PC-9 (cell line): ENCODE measurements at places on chromosomes 1 and 21.
A peak's percentile ranks its signal among the peaks of the same experiment; 100 is the strongest.

- DNase-seq: no peak
Measured at GRCh38 chr1:14600405-14601112, 2.1 kb downstream of the KAZN start.

DNA sequence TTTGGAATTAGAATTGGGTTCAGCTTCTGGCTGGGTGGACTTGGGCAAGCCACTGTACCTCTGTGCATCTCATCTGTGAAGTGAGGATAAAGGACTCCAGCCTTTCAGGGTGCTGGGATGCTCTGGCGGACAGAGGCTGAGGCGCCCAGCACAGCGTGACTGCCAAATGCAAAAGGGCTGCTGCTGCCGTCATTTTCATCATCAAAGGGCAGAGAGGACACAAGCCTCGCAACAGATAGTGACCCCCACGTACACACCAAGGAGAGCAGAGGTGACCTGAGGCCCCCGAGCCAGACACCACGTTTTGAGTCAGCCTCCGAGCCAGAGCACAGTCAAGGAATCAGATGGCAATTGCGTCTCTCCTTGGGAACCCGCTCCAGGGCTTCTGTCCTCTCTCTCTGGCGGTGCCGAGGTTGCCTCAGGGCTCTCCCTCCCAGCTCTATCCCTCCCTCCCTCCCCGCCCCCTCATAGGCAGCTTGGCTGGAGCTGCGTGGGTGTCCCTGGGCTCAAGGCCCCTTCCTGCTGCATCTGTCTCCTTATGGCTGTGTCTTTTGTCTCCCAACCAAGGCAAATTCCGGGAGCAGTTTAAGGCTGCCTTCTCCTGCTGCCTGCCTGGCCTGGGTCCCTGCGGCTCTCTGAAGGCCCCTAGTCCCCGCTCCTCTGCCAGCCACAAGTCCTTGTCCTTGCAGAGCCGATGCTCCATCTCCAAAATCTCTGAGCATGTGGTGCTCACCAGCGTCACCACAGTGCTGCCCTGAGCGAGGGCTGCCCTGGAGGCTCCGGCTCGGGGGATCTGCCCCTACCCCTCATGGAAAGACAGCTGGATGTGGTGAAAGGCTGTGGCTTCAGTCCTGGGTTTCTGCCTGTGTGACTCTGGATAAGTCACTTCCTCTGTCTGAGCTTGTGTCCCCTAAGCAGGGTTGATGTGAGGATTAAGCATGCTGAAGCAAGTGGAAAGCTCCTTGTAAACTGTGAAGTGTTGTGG lies 9.0 kb downstream of the HCRTR1 start:
- no peak for DNase-seq

DNA sequence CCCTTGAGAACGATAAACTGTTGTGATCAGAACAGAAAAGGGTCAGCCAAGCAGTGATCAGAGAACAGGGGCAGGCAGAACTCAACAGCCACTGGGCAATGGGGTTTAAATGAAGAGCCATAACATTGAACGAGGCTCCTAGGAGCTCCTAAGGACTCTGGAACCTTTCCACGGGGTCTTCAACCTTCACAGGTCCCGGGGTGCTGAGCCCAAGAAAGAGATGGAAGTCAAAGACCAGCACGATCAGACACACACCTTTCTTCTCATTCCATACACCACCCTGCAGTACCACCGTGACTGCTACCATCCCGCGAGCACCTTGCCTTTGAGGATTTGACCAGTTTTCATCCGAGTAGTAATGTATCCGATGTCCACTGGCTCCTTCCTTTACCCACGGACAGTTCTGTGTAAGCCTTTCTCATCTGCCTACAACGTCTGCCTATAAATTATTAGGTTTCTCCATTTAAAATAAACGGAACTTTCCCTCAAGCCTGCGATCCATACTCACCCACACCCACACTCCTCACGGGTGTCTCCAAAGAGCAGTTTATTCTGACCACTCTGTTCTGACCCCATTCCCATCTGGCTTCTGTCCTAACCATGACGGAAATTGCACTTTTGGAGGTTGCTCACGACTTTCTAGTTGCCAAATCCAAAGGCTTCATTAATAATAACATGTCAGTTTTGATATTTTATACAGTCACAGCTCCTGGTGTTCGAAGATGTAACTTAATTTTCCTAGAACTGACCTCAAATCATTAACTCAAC lies 16.8 kb upstream of the HHAT start:
- no peak for DNase-seq

DNA sequence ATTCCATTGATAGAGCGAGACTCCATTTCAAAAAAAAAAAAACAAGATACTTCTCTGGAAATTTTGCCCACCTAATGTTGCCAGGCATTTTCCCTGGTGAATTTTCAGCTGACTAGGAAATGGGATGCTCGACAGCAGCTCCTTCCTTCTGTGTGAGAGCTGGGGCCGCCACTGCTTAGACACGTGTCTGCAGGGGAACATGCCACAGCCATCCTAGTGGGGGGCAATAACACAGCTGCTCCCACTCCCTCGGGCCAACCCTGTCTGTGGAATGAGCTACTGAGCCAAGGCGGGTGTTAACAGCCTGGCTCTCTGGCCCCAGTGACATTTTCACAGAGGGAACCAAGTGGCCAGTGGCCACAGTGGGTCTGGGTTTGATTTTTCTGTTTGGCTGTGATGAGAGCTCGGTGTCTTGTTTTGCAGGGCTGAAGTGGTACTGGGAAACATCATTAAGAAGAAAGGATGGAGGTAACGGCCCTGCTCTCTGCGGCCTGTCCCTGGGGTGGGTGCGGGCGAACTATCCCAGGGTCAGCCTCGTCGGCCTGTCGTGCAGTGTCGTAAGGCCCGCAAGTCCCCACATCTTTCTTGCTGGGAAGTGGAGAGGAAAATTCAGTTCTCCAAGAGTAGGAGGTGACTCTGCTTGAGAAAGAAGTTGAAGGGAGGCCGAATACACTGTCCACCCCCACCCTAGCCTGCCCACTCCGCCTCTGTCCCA lies 39.2 kb downstream of the KCNAB2 start:
- DNase-seq: no peak

DNA sequence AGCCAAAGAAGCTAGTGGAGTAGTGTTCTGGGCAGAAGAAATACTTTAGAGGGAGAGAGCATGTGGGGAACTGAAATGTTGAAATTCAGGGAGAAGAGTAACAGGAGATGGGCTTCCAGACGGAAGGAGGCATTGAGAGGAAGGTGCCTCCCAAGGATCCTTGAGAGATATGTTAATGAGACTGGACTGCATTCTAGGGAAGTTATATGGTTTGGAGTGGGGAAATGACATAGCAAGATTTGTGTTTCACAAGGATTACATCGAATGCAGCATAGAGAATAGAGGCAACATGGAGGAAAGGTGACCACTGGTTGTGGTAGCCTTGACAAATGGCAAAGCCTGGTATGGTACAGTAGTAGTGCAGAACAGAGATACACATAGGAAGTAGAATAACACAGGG lies 160.5 kb upstream of the HMCN1 start:
- no peak for DNase-seq

DNA sequence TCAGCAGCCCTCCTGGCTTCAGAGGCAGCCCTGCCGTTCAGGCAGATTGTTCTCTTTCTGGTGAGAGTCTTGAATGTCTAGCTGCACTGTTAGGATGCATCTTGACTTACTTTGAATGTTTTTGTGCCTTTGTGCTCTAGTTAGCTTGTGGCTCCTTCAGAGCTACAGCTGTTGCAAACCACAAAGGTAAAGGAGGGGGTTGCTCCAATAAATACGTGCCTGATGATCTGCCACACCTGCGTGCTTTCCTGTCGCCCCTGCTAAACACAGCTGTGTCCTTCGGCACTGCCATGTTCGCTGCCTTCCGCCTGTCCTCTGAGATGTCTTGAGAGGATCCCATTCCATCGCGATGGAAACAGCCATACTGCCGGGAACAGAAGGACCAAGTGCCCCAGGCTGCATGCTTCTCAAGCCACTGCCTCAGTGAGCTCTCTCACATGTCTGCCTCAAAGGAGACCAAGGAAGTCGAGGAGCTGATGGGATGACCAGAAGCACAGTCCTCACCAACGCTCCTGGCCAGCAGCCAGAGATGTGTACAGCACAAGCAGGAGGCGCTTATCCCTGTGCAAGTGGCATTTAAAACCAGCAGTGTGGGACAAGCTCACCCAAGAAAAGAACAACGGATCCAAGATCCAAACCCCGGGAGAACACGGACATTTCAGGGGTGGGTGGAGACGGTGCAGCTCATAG lies 12.0 kb upstream of the SMIM12 start:
- DNase-seq: no peak

- DNase-seq: peak; percentile 49
Measured at GRCh38 chr1:166839600-166840308, 479 bp downstream of the POGK start.

GRCh38 chr21:31803039-31804007 lies 69.5 kb upstream of the HUNK start:
- DNase-seq: no peak

DNA sequence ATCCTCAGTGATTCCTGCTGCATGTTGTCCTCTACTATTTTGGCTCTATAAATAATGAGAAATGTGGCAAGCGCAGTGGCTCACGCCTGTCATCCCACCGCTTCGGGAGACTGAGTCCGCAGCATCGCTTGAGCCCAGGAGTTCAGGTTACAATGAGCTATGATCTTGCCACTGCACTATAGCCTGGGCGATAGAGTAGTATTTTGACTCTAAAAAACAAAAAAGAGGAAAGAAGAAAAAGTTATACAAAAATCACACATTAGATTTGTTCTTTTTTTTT lies 756 bp upstream of the SLC25A44 start:
- DNase-seq: no peak

DNA sequence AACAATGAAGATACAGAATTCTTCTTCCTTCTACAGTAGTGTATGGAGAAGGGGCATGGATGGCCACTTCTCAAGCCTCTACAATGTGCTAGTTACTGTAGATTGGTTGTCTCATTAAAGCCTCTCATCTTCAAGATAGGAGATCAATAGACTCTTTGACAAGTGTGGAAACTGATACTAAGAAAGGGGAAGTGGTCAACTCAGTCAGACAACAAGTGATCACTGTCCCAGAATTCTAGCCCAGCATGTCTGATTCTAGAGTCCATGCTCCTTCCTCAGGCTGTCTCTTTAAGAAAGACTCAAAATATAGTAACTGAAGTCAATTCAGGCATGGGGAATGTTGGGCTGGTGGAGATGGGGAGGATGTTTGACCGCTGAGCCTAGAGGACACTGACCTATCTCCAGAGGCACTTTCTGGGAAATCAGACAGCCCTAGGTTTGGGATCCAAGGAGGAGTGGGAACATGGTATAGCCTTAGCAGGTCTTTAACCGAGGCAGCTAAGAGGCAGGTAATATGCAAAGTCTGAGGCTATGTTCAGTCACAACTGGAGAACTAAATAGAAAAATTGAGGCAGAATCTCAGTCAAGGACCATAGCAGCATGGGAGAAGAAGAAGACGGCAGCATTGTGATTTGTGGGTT lies 39.3 kb upstream of the EYA3 start:
- no peak for DNase-seq

GRCh38 chr1:212152308-212152693 lies 116.8 kb downstream of the DTL start:
- DNase-seq: no peak

GRCh38 chr1:184813528-184814089 lies 59.0 kb upstream of the EDEM3 start:
- no peak for DNase-seq

DNA sequence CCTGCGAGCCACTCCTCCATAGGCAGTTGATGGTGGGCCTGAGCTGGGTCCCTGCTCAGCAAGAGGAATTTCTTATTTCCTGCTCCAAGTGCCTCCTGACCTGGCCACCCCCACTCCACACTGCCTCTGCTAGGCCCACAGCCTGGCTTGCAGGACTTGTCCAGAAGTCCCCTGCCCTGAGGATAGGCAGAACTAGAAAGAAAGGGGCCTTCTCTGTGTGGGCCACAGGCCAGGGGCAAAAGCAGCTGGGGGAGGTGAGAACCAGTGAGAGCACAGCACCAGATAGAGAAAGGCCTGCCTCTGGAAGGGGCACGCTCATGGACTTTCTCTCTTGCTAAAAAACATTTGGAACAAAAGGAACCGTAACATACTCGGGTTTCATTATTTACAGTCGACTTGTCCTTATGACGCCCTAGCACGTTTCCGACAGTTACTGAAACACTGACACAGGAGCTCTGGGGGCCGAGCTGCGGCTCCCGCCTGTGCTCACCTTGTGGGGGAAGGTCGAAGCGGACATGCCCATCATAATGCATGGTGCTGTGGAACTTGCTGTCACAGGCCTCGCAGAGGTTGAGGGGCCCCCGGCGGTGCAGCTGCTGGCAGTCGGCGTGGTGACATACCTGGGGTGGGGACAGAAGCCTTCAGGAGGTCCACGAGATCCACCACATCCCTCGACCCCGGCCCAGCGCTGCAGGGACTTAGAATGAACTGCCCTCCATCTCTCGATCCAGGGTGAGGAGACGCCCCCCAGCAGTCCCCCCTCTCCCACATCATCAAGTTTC lies 11.3 kb upstream of the TNFRSF25 start:
- no peak for DNase-seq

- DNase-seq: no peak
Measured at GRCh38 chr1:182939413-182939812, 13.6 kb downstream of the SHCBP1L start.

DNA sequence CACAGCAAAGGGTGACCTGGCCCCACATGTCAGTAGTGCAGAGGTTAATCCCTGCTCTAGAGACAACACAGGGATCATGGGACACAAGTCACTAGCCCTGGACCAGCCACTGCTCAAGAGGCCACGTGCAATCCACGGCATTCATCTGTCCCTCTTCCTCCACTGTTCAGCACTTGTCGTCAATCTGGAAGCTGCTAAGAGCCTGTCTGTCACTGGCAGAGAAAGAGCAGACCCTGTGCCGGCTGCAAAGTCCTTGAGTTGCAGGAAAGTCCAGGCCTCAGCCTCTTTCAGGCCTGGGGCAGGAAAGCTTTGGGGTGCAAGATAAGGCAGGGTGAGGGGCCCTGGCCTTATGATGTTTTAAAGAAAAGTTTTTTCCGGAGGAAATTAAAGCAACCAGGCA lies 16.7 kb downstream of the CELA2B start:
- DNase-seq: no peak

DNA sequence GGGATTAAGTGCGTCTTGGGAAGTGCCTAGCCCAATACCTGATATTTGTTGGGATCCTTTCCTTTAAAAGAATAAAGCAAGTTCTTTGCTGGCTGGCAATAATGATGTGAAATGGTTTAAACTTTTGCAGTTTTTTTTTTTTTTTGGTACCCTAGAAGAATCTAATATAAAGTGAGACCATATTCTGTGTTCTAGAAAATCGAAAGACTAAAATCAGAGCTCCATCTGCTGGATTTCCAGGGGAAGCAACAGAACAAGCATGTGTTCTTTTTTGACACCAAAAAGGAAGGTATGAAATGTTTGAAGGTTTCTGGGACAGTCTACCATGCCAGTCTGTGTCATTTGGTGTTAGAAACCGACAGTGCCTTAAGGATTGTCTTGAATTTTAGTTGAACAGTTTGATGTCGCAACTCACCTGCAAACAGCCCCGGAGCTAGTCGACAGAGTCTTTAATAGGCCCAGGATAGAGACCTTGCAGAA lies 6.4 kb downstream of the UTP11 start:
- no peak for DNase-seq

GRCh38 chr1:6801966-6802365 lies 16.7 kb downstream of the CAMTA1 start:
- no peak for DNase-seq

DNA sequence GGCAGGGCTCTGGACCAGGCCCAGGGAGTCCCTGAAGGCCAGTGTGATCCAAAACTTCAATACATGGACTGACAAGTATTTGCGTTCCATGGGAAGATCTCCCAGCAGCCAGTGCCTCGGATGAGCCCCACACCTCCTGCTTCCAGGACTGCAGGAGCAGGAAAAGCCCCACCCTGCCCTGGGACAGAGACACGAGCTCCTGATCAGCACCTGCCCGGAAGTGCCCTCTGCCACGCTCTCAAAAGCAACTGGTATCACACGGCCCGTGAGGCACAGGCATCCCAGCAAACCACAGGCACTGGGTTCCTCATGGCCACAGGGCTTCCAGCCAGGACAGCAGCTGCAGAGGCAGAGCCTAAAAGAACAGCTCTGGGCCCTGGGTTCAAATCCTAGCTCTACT lies 48.6 kb downstream of the ACOT7 start:
- DNase-seq: no peak
